Fibroblast of mammary gland (primary cell): ENCODE measurements at places on chromosomes 16 and 17.

DNA sequence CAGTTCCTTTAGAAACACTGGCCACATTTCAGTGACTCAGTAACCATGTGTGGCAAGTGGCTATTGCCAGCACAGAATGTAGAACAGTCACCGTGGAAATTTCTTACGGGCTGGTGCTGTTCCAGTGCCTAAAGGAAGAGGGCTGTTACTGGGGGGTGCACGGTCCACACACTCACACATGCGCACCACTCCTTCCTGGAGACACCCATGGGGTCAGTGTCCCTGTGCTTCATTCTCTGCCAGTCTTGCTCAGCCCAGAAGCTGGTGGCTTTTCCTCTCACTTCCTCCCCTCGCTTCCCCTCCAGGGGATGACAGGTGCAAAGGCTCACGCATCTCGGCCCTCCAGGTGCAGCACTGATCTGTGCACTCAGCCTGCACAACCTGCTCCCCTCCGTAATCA is 115.6 kb downstream of the CCDC182 start:
- no peak for DNase-seq

- no peak for DNase-seq
Observed at GRCh38 chr16:66054095-66054494, 312.4 kb upstream of the CDH5 start.

DNA sequence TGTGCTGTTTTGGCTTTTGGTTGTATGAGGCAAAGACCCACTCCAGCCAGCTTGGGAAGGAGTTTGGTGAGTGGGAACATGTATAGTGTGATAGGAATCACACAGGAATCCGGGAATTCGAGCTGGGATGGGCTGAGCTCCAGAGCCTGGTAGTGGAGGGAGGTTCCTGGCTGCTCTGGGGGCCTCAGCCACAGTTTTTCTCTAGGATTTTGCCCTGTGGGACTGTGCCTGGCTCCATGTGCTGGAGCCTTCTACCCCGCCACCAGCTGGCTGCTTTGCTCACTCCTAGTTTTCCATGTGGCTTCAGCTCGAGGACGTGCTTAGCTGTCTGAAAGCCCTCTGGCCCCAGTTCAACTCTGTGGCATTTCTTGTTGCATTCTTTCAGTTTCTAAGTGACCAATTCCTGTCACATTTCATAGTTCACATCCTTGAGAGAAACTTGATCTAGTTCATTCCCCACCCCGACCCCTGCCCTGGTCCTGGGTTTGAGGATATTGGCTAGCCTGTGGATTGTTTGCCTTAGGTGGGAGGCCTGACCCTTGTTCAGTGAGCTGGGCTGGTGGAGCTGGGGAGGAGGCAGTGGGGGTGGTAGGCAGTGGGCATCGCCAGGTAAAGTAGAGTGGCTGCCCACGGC is 5.0 kb downstream of the SEC14L1 start:
- peak; percentile 71 for DNase-seq

GRCh38 chr16:12090151-12090530 is 113.6 kb downstream of the SNX29 start:
- DNase-seq: no peak

DNA sequence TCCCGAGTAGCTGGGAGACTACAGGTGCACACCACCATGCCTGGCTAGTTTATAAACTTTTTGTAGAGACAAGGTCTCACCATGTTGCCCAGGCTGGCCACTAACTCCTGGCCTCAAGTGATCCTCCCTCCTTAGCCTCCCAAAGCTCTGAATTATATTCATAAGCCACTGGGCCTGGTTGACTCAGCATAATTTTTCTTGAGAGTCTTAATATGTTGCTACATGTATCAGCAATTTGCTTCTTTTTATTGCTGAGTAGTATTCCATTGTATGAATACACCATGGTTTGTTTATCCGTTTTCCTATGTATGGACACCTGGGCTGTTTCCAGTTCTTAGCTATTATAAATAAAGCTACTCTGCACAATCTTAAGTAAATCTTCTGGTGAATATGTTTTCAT is 42.4 kb upstream of the NSRP1 start:
- no peak for DNase-seq

DNA sequence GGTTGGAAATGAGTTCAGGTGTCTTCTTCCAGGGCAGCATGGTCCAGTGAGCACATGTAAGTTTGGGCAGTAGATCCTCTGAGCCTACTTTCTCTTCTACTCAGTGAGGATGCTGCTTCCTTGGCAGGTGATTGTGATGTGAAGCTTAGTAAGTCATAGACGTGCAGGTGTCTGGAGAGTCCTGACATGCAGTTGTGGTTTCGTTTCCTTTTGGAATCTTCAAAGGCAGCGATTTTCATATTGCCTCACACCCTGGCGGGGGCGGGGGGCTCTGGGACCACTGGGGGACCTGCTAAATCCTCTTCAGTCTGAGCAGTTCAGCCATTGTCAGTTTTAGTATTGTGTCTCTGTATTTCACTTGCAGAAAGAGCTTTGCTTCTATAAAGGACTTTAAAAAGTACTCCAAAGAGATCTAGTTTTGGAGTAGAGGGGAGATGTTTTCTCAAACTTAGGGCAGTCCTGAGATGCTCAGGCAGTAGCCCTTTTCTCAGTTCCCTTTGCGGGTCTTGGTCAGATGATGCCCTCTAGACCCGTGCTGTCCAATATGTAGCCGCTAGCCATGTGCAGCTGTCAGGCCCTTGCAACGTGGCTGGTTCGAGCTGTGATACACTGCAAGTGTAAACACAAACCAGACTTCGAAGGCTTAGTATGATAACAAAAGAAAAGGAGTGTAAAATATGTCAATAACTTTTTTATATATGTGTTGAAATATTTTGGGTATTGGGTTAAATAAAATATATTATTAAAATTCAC is 4.0 kb upstream of the CDK5R1 start:
- DNase-seq: no peak

GRCh38 chr16:82096641-82097040 is 61.6 kb downstream of the HSD17B2 start:
- no peak for DNase-seq

DNA sequence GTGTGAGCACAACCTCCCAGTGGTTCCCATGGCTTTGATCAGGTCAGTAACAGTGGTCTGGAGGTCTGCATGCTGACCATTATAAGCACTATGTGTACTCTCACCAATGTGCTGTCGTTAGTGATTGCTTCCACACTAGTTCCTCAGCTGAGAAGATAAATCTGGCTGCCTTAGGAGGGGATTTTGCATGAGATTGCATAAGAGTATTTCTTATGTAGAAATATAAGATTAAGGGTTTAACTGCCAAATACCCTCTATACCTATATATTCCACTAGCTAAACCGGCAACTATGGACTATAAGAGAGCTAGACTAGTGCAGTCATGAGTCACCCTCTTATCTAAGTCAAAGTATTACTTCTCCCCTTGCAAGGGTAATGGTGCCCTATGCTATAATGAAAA is 580.2 kb downstream of the CDH11 start:
- DNase-seq: no peak

- DNase-seq: peak; percentile 28
Observed at GRCh38 chr17:56203430-56203829, 50.2 kb downstream of the ANKFN1 start.

DNA sequence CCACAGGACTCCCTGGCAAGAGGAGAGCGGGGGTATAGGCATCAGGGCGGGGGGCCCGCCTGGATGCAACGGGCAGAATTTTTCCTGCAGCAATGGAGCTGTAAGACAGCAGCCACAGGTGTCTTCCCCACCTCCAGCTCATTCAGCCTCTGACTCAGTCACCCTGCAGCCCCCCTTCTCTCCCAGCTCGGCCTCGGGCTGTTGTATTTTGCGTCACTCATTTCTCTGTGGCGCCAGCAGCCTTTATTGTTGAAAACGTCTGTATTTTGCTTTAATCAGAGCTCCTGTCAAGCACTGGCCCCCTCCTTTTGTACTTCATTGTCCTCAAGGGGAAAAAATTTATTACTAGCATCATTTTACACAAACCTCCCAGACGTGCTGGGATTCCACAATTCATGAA is 117.7 kb downstream of the WSCD1 start:
- no peak for DNase-seq

GRCh38 chr17:82105882-82106687 is 8.0 kb upstream of the FASN start:
- no peak for DNase-seq

GRCh38 chr16:81195885-81196534 is 42.5 kb upstream of the BCO1 start:
- no peak for DNase-seq

DNA sequence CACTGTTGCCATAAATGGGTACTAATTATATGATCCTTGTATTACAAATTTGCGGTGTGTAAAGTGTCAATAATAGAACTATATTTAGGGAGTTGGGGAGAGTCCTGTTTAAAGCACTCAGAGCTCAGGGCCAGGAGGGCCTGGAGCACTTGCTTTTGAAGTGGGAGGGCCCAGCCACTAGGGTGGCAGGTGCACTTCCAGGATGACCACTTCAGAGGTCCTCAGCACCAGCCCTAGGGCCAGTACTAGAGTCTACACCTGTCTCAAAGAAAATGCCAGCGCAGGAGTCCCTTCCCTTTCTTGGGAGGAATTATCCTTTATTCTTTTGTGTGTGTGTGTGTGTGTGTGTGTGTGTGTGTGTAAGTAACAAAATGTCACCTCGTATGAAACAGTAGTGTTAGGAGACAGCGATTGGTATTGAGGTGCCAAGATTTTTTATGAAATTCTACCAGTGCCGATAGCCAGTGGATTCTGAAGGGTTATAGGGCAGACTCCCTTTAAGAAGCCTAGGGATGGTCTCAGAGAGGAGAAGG is 31.9 kb downstream of the MYO18A start:
- no peak for DNase-seq

DNA sequence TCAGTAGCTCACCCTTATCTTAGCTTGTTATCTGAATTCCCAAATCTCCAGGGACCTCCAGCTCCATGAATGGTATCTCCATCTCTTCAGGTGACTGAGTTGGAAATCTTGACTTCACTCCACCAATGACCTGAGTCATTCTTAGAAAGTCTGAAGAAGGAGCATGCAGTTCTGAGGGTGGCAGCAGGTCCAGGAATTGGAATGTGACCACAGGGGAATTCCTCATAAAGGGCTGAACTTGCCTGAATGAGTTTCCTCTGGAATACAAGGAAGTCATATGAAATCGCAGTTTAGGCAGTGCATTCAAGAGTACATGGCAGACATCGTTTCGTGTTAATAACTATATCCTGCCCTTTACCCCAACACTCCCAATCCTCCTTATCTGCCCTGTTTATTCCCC is 12.5 kb upstream of the PYY start:
- no peak for DNase-seq

DNA sequence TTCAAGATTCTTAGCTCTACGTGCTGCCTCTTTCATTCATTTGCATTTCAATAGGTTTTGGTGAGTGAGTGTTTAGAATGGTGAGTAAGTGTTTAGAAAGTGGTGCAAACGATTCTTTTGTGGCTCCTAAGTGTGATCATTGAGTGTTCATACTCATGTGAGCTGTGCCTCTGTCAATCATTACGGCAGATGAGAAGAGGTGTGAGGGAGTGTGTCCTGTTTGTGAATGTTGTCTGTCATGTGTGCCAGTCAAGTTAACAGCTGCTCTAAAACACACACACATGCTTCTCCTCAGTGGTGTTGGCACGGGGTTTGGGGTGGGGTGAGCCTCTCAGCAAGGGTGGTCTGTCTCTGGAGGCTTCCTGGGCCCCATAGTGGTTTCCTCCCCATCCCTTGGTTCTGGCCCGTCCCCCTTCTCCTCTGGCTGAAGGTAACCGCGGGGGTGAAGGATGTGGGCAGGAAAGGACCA is 11.4 kb downstream of the MYL4 start:
- DNase-seq: no peak

GRCh38 chr16:54538276-54538675 is 251.7 kb upstream of the IRX3 start:
- DNase-seq: peak; percentile 10

DNA sequence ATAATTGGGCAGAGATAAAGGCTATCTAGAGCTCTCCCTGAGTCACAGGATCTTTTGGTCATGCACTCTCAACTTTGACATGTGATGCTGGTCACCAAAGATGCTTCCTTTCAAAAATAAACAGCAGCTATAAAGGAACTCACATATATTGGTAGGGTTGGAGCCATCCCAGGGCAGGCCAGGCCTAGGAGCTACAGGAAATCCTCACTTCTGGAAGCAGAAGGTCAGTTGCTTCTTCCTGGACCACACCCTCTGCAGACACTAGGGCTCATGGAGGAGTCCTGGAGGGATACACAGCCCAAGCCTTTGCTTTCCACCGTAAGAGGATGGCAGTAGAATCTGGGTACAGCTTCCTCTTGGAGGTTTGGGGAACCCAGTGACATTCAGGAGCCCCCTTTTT is 24.6 kb downstream of the SOST start:
- DNase-seq: no peak

GRCh38 chr17:50523208-50523607 is 9.3 kb upstream of the EPN3 start:
- DNase-seq: no peak

- DNase-seq: no peak
Observed at GRCh38 chr16:51864575-51864974, 682.4 kb downstream of the TOX3 start.

DNA sequence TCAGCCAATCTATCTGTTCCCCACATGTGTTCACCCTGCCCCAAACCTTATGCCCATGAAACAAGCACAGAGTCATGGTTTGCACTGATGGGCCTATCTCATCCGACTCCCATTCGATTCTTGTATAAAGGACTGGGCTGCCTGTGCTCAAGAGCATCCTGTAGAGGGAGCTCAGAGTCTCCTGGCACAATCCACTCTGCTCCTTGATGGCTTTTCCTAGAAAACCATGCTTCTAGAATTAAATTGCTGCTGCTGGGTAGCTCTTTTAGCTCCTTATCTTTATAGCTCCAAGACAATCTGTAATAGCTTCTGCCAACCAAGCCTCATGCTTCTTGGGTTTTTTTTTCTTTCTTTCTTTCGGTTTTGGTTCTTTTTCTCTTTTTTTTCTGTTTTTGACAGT is 9.7 kb downstream of the ZNF19 start:
- DNase-seq: peak; percentile 50

GRCh38 chr16:61814726-61815347 is 221.4 kb downstream of the CDH8 start:
- DNase-seq: no peak

- no peak for DNase-seq
Observed at GRCh38 chr17:59277031-59277430, 54.4 kb upstream of the YPEL2 start.

DNA sequence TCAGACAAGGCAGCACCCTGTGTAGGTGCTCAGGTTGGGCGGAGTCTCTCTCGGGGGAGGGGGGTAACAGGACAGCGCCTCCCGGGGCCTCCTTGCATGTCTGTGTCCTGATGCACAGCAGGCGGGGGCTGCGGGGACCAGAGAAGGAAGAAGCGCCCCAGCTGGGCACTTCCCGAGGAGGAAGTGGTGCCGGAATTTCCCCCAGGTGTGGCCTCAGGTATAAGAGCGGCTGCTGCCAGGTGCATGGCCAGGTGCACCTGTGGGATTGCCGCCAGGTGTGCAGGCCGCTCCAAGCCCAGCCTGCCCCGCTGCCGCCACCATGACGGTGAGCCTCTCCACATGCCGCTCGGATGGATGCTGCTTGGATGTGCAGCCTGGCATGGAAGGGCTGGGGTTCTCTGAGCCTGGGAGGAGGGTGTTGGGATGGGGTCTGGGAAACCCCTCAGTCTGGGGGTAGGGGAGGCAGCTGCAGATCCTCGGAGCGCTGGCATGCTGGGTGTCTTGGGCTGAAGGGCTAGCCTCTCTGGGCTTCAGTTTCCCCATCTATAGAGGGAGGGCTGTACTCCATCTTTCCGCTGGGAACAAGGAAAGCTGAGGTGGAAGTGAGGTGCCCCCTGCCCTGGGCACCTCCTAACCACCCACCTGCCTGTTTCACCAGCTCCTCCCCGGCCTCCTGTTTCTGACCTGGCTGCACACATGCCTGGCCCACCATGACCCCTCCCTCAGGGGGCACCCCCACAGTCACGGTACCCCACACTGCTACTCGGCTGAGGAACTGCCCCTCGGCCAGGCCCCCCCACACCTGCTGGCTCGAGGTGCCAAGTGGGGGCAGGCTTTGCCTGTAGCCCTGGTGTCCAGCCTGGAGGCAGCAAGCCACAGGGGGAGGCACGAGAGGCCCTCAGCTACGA is at the start of gene IL17C:
Gene IL17C, plus strand, starts transcription at position 250 of the 908 bp plus-strand sequence. Its CDS starts 70 bp downstream, at position 320.
- no peak for DNase-seq
